Mesenteric fat pad (tissue), 1 donor: ENCODE measurements at places on chromosomes 11 and 22. TPM values are rescaled to one million over a fixed set of nuclear protein-coding genes. Genes with fewer than 3 reads are reported as not detected.

SPON1 gene
- 123 TPM for total RNA-seq

APOA4 gene
- 15.0 TPM for total RNA-seq

CDPF1 gene
- total RNA-seq = 7.6 TPM

OR52A1 gene
- total RNA-seq = not detected

MRGPRE gene
- total RNA-seq = not detected
